Smooth muscle cell of the umbilical artery (primary cell): ENCODE measurements at places on chromosomes 12 and 14. TPM values are rescaled to one million over a fixed set of nuclear protein-coding genes. Genes with fewer than 3 reads are reported as not detected.

Gene PRB2
- not detected in 2 replicates for total RNA-seq

Gene BTBD6
- total RNA-seq: 51.9 and 61.2 TPM in 2 replicates

Gene GNB3
- total RNA-seq: 3.6 and 4.7 TPM in 2 replicates

Gene SERPINA12
- total RNA-seq: not detected in 2 replicates

Gene OTUB2
- total RNA-seq: 1.5 and 2.6 TPM in 2 replicates

Gene RBP5
- not detected in 2 replicates for total RNA-seq

Gene ANKLE2
- total RNA-seq: 75.4 and 78.0 TPM in 2 replicates

Gene CD4
- 1.0 and 1.5 TPM in 2 replicates for total RNA-seq

Gene CMA1
- not detected in 2 replicates for total RNA-seq

Gene MAPKAPK5
- total RNA-seq: 29.1 and 41.1 TPM in 2 replicates

Gene MAP1LC3B2
- 0.59 and 0.60 TPM in 2 replicates for total RNA-seq

Gene OASL
- total RNA-seq: 0.18 and 0.30 TPM in 2 replicates

Gene PPP1CC
- total RNA-seq: 72.2 and 93.4 TPM in 2 replicates

Gene ADGRD1
- total RNA-seq: 0.05 and 2.4 TPM in 2 replicates

Gene TAS2R30
- total RNA-seq: 5.0 and 8.9 TPM in 2 replicates

Gene VRTN
- total RNA-seq: not detected in 2 replicates

Gene CLEC2D
- 4.2 and 5.9 TPM in 2 replicates for total RNA-seq

Gene INHBC
- not detected in 2 replicates for total RNA-seq

Gene RPS6KL1
- total RNA-seq: 0.59 and 1.3 TPM in 2 replicates

Gene DNAAF2
- 7.1 and 10.4 TPM in 2 replicates for total RNA-seq

Gene INHBE
- 2.3 and 7.4 TPM in 2 replicates for total RNA-seq

Gene COPS7A
- total RNA-seq: 78.9 and 83.4 TPM in 2 replicates

Gene DPPA3
- not detected in 2 replicates for total RNA-seq

Gene PLBD1
- total RNA-seq: 1.2 and 2.1 TPM in 2 replicates

Gene C3AR1
- 0.51 and 1.5 TPM in 2 replicates for total RNA-seq

Gene PLEKHA5
- total RNA-seq: 22.3 and 30.0 TPM in 2 replicates

Gene GZMB
- not detected in 2 replicates for total RNA-seq

Gene MYO1H
- total RNA-seq: not detected in 2 replicates

Gene SLC17A8
- total RNA-seq: not detected in 2 replicates

Gene HVCN1
- 2.7 and 3.6 TPM in 2 replicates for total RNA-seq

Gene GLT1D1
- not detected in 2 replicates for total RNA-seq

Gene SIX6
- total RNA-seq: not detected in 2 replicates

Gene SETD1B
- 3.3 and 6.0 TPM in 2 replicates for total RNA-seq

Gene SPIC
- total RNA-seq: not detected in 2 replicates

Gene BCL11B
- total RNA-seq: 0.14 and 0.30 TPM in 2 replicates

Gene SERPINA9
- total RNA-seq: not detected in 2 replicates

Gene BTG1
- total RNA-seq: 6.8 and 8.7 TPM in 2 replicates

Gene GCN1
- total RNA-seq: 89.4 and 210 TPM in 2 replicates

Gene PLEKHD1
- total RNA-seq: not detected in 2 replicates

Gene IFNG-AS1
- total RNA-seq: not detected in 2 replicates

Gene CLEC4D
- not detected in 2 replicates for total RNA-seq

Gene ACOT6
- not detected in 2 replicates for total RNA-seq

Gene KERA
- not detected in 2 replicates for total RNA-seq

Gene PTGES3
- total RNA-seq: 70.7 and 102 TPM in 2 replicates

Gene CMKLR1
- total RNA-seq: 0.28 and 0.59 TPM in 2 replicates

Gene DDX11
- 16.9 and 21.1 TPM in 2 replicates for total RNA-seq

Gene NOVA1
- total RNA-seq: under 0.01 and 0.65 TPM in 2 replicates

Gene SIX4
- total RNA-seq: 5.3 and 12.3 TPM in 2 replicates

Gene COX8C
- total RNA-seq: not detected in 2 replicates

Gene AICDA
- not detected in 2 replicates for total RNA-seq

Gene STYK1
- 1.6 TPM in 1 of 2 replicates, not detected in the other for total RNA-seq
